ENCODE measurements at places on chromosomes 1 and 21.

- DNase-seq = no peak
Measured at GRCh38 chr1:236762410-236762809, 32.7 kb upstream of the MTR start.

DNA sequence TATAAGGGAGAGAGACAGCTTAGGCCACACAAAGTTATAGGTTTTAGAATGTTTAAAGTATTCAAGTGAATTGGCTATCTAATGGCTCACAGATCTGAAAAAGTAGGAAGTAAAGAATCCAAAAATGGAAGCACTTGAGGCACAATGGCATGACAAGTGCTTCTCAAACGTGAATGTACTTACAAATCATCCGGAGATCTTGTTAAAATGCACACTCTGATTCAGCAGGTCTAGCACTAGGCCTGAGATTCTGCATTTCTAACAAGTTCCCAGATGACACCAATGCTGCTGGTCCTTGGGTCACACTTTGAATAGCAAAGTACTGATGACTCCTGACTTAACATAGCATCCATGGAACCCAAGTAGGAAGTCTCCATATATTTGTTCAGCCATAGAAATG lies 20.9 kb upstream of the AGL start:
- DNase-seq = no peak

GRCh38 chr1:94669198-94669597 lies 127.6 kb upstream of the F3 start:
- DNase-seq = no peak

DNA sequence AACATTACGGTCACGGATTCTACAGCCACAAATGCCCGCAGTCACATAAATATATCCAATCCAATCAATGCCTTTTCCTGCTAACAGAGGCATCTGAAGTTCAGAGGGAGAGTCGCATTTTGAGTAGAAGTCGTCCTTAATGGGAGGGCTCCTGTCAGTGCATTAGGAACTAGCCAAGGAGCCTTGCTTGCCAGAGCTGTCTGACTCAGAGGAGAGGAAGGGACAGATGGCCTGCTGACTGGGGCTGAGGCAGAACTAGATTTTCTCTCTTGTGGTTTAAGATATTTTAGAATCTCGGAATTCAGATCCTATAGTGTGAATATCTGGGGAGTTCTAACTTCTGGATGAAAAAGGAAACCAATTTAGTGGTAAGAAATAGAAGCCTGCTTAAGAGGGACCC lies 10.6 kb downstream of the XKR8 start:
- DNase-seq = no peak

- DNase-seq = no peak
Measured at GRCh38 chr1:68426594-68426993, 23.2 kb downstream of the RPE65 start.

GRCh38 chr1:3313576-3313950 lies 140.9 kb upstream of the ARHGEF16 start:
- no peak for DNase-seq

DNA sequence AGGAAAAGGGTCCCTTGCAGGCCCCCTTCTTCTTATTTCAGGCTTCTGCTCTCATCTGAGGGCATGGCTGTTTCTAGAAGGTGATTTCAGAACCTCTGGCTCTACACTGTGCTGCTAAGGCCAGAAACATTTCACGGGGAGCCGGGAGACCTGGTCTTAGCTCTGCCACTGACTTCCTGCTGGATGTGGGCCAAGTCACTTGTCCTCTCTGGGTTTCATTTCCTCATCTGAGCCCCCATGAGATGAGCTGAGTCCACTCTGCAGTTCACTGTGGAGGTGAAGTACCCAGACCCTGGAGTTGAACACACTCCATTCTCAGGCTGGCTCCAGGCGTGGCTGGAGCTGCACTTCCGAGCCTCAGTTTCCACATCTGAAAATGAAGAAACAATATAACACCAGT lies 2.1 kb downstream of the PADI1 start:
- no peak for DNase-seq

DNA sequence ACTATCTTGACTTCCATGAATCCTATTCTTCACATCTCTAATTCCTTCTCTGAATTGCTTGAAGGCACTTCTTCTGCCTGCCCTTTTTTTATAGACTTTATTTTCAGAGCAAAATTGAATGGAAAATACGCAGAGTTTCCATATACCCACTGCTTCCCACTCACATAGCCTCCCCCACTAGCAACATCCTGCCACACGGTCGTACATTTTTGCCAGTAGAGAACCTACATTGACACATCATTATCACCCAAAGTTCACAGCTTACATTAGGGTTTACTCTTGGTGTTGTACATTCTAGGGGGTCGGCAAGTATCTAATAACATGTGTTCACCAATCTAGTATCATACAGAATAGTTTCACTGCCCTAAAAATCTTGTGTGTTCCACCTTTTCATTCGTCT lies 12.3 kb downstream of the EEIG2 start:
- DNase-seq = no peak

- DNase-seq = no peak
Measured at GRCh38 chr1:66243548-66244130, 290.3 kb upstream of the SGIP1 start.

DNA sequence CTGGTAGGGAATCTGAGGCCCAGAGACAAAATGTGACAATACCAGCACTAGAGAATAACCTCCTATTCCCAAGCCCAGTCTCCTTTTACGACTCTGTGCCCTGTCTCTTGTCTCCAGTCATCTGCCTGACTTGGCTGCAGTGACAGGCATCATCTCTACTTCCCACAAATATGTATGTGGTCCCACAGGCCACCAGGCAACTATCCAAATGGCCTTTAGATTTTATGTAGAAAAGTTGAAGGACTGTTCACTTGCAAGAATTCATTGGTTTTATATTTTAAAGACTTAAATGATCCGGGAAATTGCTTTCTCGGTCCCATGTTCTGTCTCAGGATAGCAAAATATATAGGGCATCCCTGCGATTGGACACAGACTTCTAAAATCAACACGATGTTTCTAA lies 11.6 kb downstream of the KRTAP24-1 start:
- no peak for DNase-seq

All from COR-L47 (cell line).